A549 treated with RU486 at 1 μM for 4 hours (cell line): ENCODE measurements at places on chromosomes 12 and 14. TPM values are rescaled to one million over a fixed set of nuclear protein-coding genes. Genes with fewer than 3 reads are reported as not detected.

The IL22 gene
- total RNA-seq: not detected in 5 replicates

The PFDN5 gene
- total RNA-seq: 469 to 596 TPM (median 550 TPM) in 5 replicates

The GPRC5A gene
- 250 to 405 TPM (median 359 TPM) in 5 replicates for total RNA-seq

The TBX3 gene
- total RNA-seq: 20.5 to 30.0 TPM (median 27.8 TPM) in 5 replicates

The CLMN gene
- 4.4 to 5.9 TPM (median 4.8 TPM) in 5 replicates for total RNA-seq

The ADAM21 gene
- 0.07 TPM in 1 of 5 replicates, not detected in the others for total RNA-seq

The DCN gene
- total RNA-seq: not detected in 5 replicates

The CISTR gene
- total RNA-seq: not detected in 5 replicates

The KIF26A gene
- 1.7 to 4.1 TPM (median 2.8 TPM) in 5 replicates for total RNA-seq

The ARMH4 gene
- 0.30 to 0.99 TPM (median 0.55 TPM) in 5 replicates for total RNA-seq

The ADCY4 gene
- not detected in 5 replicates for total RNA-seq

The LIN7A gene
- total RNA-seq: 0.37 to 0.70 TPM (median 0.51 TPM) in 5 replicates

The KRT2 gene
- total RNA-seq: 0.05 TPM in 1 of 5 replicates, not detected in the others

The SMARCC2 gene
- total RNA-seq: 30.7 to 37.5 TPM (median 36.2 TPM) in 5 replicates

The FAM181A gene
- total RNA-seq: not detected in 5 replicates

The FGF23 gene
- total RNA-seq: not detected in 5 replicates

The TMPRSS12 gene
- total RNA-seq: not detected in 5 replicates

The RPL41 gene
- 5,266 to 6,618 TPM (median 5,546 TPM) in 5 replicates for total RNA-seq

The IGF1 gene
- 0.30 TPM in 1 of 5 replicates, not detected in the others for total RNA-seq

The TMTC2 gene
- total RNA-seq: 0.77 to 1.2 TPM (median 0.83 TPM) in 5 replicates

The PHETA1 gene
- 5.4 to 9.9 TPM (median 8.4 TPM) in 5 replicates for total RNA-seq

The AGAP2 gene
- 0.10 to 0.16 TPM (median 0.13 TPM) in 5 replicates for total RNA-seq

The LAG3 gene
- 0.69 to 1.6 TPM (median 1.3 TPM) in 5 replicates for total RNA-seq

The ESRRB gene
- 0.14 to 0.38 TPM (median 0.20 TPM) in 5 replicates for total RNA-seq

The POLE2 gene
- 8.3 to 15.6 TPM (median 13.8 TPM) in 5 replicates for total RNA-seq

The KRT83 gene
- total RNA-seq: 2.5 to 6.9 TPM (median 5.9 TPM) in 5 replicates

The C14orf132 gene
- total RNA-seq: 3.1 to 5.7 TPM (median 3.8 TPM) in 5 replicates
